Thoracic aorta endothelial cell (primary cell): ENCODE measurements at places on chromosomes 5 and 9. TPM values are rescaled to one million over a fixed set of nuclear protein-coding genes. Genes with fewer than 3 reads are reported as not detected.

Gene CDX1
- total RNA-seq: not detected in 2 replicates

Gene CCDC192
- not detected in 2 replicates for total RNA-seq

Gene PTGDS
- total RNA-seq: not detected in 2 replicates

Gene SARDH
- total RNA-seq: 0.40 and 0.50 TPM in 2 replicates

Gene SCGB3A2
- not detected in 2 replicates for total RNA-seq

Gene POLR3G
- 29.0 and 41.1 TPM in 2 replicates for total RNA-seq

Gene LCN9
- not detected in 2 replicates for total RNA-seq

Gene ACTBL2
- total RNA-seq: not detected in 2 replicates

Gene ARSI
- not detected in 2 replicates for total RNA-seq

Gene TMEM38B
- total RNA-seq: 10.6 and 12.4 TPM in 2 replicates

Gene GPR150
- 0.27 and 0.29 TPM in 2 replicates for total RNA-seq

Gene OLFM1
- 0.43 TPM in 1 of 2 replicates, not detected in the other for total RNA-seq

Gene POLE3
- total RNA-seq: 55.6 and 64.5 TPM in 2 replicates

Gene MARCOL
- total RNA-seq: not detected in 2 replicates
